ENCODE measurements at places on chromosomes 3 and 15.
A peak's percentile ranks its signal among the peaks of the same experiment; 100 is the strongest.

- DNase-seq, result no peak
Observed at GRCh38 chr3:108459225-108459624, 51.2 kb downstream of the MYH15 start.

- DNase-seq, result peak; percentile 89
Observed at GRCh38 chr3:17039594-17039993, 154.8 kb downstream of the PLCL2 start.

- peak; percentile 65 for DNase-seq
Observed at GRCh38 chr3:27216955-27217552, 152.1 kb downstream of the NEK10 start.

GRCh38 chr3:135513106-135514059 is 452.1 kb upstream of the PPP2R3A start:
- peak; percentile 90 for DNase-seq

GRCh38 chr3:82002491-82002890 is 241.0 kb upstream of the GBE1 start:
- DNase-seq, result no peak

- peak; percentile 61 for DNase-seq
Observed at GRCh38 chr15:85607141-85607806, 187.5 kb downstream of the KLHL25 start.

GRCh38 chr15:87704276-87704675 is 552.3 kb downstream of the NTRK3 start:
- DNase-seq, result no peak

DNA sequence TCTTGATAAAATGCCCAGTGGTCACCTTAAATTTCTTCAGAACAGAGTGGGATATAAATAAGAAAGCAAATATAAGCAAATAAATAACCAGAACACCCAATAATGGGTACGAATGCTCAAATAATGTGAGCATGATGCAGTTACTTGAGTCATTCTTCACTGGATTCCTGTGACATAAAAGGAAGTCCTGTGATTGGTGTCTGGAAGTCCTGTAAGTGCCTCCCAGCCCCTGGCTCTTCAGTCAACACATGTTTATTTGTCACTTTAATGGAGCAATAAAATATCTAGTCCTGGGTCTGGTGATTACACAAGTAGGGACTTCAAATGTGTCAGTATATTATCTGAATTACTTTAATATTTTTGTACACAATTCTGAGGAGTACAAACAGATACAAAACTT is 30.4 kb downstream of the TMEM212 start:
- peak; percentile 75 for DNase-seq

DNA sequence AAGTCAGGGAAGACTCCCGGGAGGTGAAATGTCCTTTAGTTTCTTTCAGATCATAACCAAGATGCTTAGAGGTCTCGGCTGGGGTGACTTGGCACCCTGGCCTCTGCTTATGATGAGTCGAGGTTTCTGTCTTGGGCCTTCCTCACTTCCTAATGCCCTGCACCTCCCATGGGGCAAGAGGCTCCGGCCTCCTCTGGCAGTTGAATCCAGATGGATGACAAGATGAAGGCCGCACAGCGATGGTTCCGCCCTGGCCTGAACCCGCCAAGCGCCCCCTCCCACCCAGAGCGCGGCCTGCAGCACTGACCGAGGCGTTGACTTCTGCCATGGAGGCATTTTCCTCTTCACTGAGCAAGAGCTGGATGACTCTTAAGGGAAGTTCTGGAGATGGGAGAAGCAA is 31.3 kb downstream of the MUC20 start:
- no peak for DNase-seq

DNA sequence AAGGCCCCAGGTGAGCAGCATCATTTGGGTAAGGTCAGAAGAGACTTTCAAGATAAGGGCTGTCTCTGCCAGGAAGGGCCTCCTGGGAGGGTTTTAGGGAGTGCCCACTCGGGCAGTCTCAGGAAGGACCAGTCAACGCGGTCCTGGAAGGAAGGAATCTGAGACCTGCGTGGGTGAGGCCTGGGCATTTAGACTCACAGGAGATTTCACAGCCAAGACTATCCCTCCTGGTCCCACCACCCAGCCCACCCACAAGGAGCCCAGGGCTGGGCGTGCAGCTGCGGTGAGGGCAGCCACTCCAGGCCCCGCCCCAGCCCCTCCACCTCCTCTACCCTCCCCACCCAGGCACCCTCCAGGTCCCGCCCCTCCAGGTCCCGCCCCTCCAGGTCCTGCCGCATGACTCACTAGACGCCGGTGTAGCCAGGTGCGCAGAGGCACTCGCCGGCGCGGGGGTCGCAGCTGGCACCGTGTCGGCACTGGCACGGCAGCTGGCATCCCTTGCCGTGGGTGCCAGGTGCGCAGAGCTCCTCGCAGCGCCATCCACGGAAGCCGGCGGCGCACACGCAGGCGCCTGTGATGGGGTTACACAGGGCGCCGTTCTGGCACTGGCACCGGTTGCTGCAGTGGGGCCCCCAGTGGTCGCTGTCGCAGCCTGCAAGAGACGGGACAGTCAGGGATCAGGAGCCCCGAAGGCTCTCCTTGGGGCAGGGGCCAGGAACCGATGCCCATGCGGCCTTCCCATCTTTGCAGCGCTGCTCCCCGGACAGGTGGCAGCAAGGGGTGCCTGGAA is 112.7 kb downstream of the RAB11A start:
- DNase-seq, result no peak

DNA sequence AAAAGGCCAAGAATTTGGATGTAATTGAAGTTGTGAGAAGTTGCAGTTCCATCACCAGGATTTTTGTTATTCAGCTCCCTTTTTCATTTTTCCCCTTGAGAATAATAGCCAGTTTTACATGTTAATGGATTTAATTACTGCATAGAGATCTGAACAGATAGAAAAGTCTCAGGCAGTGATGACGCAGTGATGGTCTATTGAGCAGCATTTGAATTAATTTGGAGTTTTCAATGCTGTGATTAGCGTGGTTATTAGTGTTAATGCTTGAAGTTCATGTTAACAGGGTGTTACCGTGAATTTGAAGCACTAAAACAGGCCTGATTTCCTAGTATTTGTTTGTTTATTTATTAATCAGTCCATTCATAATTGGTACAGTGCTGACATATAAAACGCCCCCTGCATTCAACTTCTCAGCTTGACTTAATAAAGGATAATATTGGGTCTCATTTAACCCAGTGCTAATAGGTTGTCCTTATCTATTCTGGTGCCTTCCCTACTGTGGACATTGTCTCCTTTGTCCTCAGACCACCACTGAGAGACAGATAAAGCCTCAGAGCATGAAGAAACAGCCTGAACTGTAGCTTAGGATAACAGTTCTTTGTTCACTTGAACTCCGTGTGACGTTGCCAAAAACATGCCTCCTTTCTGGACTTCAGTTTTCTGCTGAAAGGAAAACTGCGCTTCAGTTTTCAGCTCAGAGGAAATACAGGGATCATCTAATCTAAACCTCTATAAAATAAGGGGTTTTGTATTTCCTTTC is 82.4 kb downstream of the RTP4 start:
- DNase-seq, result no peak

GRCh38 chr3:105598042-105598796 is 231.5 kb downstream of the ALCAM start:
- DNase-seq, result peak; percentile 95

GRCh38 chr15:47434596-47434995 is 282.7 kb upstream of the SEMA6D start:
- peak; percentile 45 for DNase-seq

GRCh38 chr3:185251272-185251671 is 2.6 kb downstream of the EHHADH start:
- no peak for DNase-seq

GRCh38 chr3:46750555-46751038 is 32.9 kb upstream of the PRSS50 start:
- DNase-seq, result no peak

DNA sequence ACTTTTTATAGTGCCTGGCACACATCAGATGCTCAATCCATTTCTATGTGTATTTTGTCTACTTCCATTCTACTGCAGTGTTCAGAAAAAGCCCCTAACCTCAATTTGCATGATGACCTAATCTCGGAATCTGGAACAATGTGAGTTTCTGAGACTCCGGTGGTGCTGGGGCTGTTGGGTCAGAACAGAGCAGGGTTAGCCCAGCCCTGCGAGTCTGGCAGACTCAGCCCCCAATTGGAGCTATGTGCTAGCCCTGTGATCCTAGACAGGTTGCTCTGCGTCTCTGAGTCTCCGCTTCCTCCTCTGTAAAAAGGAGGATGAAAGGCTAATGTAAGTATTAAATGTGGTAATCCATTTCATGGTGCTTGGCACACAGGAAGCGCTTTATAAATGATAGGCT is 95.0 kb upstream of the ICE2 start:
- DNase-seq, result no peak

DNA sequence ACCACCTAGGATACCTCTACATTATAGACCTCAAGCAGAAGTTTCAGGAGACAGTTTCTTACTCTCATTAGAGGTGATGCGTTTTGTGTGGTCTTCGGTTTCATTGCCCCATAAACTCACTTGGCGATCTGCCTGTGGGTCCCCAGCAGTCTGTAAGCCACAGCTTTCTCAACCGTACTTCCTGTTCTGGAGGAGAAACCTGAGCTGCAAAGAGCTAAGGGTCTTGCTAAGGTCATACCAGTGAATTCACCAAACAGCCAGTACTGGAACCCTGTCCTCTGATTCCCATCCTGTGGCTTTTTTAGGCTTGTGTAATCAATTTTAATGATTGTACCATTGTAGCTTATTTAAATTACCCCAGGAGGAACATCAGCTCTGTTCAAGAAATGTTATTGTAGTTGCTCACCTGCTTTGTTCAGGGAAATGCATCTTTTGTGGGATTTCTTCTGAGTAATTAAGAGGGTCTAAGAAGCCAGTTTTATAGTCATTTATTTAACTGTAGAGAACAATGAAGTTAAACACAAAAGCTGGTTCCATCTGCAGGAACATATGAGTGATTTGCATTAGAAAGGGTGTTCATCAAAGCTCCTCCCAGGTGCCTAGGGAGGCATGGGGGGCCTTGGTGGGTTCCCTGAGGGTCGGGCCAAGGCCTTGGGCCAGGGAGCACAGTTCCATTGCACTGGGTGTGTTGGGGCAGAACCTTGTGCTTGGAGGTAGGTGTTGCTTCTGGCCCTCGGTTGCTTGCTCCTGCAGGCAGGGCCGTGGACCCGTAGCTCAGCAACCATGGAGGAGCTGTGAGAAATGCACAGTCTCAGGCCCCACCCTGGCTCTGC is 69.6 kb downstream of the APBA2 start:
- peak; percentile 70 for DNase-seq

DNA sequence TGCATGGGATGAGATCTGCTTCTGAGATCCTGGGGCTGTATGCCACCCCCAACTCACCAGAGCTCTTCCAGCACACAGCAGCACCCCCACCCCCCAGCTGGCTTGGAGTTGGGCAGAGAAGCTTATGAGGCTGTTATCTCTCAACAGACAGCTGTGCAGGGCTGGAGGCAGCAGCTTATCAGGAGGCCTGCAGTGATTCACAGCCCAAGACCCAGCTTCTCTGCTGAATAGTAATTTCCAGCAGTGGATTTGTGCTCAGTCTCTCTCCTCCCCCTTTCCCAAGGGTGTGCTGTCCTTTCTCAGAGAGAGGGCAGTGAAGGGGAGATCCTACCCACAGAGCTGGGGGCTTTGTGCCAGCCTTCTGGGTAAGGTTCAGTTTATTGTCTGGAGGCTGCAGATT is 2.1 kb downstream of the RPP25 start:
- no peak for DNase-seq

DNA sequence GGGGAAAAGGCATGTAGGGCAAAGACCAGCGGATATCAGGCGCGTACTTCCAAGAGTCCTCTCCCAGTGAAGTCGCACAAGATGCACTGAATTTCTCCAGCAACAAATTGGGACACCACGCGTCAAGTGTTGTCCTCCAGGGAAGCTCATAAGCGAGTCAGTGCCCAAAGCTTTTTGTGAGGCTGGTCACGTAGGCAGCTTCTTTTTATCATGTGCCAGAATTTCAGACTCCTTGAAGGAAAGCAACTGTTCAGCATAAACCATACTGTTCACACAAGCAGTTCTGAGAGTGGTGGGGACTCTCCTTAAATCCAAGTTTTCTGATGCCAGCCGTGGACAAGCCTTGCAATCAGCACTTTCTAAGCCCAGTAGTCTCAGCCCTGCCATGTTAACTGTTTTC is 10.1 kb upstream of the FSTL1 start:
- no peak for DNase-seq

- no peak for DNase-seq
Observed at GRCh38 chr15:83733691-83734090, 79.8 kb downstream of the ADAMTSL3 start.

DNA sequence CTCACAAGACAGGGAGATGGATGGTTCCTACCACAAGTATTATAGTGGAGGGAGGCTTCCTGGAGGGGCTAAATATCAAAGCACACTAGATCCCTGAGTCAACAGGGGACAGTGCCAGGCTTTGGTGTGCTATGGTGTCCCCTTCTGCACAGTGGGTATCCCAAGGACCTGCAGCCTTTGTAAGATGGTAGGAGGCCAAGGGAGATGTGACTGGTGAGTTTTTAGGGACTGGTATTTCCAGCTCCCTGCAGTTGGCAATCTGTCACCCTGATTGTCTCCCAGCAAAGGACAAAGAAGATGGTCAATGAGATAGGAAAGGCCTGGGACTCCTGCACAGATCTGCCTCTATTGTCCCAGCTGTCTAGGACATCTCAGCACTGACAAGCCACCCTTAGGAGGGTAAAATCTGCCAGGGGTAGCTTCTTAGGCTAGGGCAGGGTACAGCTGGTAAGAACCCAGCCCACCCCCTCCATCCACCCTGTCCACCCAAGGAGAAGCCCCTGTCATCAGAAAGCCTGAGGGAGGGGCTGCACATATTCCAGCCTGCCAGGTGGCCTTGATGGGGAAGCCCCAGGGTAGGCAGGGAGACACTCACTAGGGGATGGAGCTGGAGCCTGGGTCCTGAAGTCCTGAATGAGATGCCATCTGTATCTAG is 631 bp downstream of the CYP1A1 start:
- DNase-seq, result no peak

- DNase-seq, result no peak
Observed at GRCh38 chr3:133592843-133593242, 19.4 kb downstream of the CDV3 start.

DNA sequence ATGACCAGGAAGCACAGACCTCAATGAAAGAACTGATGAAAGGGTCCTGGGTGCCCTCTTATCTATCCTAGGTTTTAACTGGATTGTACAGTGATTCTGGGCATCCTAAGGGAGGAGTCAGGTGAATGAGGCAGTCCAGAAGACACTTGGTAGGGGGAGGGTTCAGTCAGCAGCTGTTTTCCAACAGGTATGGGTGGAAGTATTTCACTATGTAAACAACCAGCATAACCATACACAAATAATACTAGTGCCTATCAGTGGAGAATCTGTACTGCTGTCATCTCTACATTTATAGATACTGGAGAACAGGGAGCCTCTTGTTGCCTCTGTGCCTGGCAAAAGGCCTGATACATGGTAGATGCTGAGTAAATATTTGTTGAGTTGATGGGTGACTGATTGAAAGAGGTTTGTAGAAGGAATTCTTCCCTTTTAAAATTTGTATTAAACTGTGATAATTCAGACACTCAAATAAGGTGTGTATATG is 328.5 kb downstream of the RBMS3 start:
- no peak for DNase-seq

DNA sequence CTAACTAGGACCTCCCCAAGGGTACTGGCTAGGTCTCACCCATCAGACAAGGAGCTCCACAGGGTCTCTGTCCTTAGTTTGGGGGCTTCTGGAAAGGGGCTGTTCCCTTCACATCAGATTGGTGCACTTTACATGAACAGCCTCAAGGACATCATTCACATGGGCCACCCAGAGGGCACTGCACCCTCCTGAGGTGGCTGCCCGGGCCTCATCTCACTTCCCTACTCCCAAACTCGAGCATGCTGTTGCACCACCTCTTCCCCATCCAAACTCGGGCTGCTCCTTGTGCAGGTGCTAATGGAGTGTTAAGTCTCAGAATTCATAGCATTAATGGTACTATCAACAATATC is 48.1 kb downstream of the RAB11A start:
- no peak for DNase-seq

- DNase-seq, result peak; percentile 84
Observed at GRCh38 chr3:196144383-196145105, 62.7 kb upstream of the TFRC start.
